ENCODE measurements at places on chromosomes 3 and 15.

DNA sequence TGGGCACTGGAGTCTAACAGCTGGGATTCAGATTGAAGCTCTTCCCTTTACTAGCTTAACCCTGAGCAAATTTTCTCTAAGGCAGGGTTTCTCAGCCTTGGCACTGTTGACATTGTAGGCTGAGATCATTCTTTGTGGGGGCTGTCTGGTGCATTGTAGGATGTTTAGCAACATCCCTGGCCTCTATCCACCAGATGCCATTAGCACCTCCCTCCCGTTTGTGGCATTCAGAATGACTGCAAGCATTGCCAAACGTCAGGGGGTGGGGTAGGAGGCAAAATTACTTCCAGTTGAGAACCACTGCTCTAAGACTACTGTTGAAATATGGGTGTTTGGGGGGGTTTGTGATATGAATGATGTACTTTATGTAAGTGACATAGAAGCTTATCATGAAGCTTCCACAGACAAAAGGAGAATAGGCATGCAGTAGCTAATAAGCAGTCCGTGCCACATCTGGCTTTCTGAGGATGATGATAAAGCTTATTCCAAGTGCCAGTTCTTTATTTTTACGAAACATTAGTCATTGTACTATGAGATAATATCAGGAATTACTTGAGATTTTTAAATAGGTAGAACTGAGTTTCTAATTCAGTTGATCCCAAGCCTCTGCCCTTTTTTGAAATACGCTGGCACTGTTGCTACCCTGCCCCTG lies 39.3 kb downstream of the NKIRAS1 start:
- DNase-seq: peak; percentile 23

DNA sequence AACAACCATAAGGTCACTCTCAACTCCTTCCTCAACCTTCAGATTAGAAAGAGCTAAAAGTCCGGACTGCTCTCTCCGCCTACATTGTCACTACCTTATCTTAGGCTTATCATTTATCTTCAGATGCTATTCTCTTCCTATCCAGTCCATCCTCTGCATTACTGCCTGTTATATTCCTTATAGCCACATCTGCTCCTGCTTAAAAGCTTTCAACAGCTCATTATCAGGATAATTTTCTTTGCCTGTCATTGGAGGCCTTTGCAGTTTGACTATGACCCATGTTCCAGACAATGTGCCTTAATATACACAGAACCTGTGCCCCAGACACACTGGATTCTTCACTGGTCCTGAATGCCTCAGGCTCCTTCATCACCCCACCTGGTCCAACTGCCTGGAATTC lies 184.1 kb upstream of the SETMAR start:
- no peak for DNase-seq

DNA sequence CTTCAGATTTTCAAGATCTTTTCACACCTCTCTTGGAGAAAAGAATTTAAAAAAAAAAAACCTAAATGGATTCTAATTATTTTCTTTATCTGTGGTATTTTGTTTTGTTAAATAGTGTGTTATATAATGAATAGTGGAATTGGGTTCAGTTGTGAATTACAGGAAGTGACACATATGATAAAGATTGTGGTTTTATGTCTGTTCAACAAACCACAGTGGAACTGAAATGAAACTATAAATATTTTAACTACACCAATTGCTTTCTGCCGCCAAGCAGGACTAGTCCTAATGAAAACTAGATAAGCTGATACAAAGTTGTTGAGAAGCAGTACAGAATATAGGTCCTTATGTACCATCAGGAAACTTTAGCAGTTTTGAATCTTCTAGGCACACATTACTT lies 121.6 kb downstream of the UBE2E2 start:
- DNase-seq: peak; percentile 45

DNA sequence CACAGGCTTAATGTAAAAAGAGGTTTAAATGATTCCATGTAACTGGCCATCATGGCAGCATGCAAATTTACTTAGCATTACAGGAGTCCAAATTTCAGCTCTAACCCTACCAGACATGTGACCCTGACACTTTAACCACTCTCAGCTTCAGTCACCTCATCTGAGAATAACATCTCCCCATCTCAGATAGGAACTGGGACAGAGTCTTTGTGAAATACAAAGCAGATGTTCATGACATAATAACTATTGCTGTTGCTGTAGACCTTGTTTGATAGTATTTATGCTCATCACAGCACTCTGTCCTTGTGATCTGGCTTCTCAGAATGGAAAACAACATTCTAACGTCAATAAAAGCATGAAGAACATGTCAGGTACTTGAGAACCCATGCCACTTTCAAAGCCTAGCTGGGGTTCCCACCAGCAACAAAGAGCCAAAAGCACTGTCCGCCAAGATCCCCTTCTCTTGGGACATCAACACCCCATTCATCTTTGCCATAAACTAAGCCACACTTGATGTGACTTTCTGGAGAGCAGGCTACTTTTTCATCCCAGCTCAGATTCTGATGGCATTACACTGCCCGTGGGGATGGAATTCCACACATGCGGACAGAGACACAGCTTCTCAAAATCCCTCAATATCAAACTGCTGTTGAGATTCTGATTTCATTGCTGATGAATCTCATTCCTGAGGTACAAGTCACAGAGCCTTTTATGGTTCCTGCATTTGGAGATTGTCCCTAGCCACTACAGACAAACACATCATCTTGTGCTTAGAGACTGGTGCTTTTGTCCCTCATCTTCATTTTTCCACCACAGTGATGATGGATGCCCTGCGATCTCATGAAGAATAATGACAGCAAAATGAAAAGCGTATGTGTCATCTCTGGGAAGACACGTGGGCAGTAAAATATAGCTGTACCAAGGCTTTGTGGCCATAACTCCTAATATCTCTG lies 202.7 kb downstream of the TNIK start:
- DNase-seq: no peak

- DNase-seq: no peak
Observed at GRCh38 chr3:123821920-123822319, 62.2 kb downstream of the MYLK start.

GRCh38 chr15:58069008-58069407 lies 3.5 kb upstream of the ALDH1A2 start:
- no peak for DNase-seq

DNA sequence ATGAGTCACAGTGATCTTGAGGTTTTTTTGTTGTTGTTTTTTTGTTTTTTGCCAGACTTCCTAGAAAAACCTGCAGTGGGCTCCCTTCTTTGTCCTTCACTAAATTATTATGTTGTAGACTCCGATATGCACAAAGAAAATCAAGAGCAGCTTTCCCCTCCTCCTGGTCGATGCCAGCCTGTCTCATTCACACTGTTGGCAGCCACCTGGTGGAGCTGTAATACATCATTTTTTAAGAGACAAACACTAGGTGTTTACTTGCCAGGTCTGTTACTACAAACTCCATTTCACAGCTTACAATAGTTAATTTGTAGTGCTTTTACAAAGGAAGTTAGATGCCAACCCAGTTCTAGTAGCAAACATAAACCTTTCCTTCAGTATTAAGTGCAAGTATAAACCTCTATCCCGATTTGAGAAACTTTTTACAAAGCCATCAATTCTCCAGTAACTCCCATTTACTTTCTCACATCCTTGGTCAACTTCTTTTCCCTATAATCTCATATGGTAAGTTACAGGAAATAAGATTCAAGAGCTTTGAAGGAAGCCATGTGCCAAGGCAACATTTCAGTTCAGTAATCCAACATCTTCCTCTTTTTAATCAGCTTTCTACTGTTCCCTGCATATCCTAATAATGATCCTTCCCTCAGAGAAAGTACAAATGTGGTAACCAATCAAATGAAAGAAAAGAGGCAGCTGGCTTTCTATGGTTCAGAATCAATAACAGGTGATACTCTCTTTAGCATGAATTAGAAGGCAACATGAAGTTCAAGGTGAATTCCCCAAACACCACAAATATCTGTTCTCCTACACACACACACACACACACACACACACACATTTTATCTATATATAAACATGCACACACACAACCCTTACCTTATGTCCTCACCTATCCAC lies 14.0 kb downstream of the AAGAB start:
- DNase-seq: no peak

DNA sequence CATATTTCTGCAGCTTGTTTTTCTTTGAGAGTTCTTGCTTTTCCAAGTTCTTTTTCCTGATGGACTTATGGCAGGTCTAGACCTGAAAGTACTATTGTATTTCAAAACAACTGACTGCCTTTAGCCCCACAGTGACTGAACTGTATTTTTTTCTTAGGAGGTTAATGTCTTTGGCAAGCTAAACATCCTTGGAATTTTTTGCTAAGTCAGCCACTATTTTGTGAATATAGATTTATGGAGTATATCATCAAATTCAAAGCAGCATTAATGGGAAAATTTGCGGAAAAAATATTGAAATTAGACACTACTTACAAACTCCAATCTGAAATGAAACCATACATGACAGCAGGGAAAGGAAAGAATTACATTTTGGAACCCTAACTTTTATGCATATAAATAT lies 8.6 kb downstream of the PIK3CA start:
- DNase-seq: no peak

DNA sequence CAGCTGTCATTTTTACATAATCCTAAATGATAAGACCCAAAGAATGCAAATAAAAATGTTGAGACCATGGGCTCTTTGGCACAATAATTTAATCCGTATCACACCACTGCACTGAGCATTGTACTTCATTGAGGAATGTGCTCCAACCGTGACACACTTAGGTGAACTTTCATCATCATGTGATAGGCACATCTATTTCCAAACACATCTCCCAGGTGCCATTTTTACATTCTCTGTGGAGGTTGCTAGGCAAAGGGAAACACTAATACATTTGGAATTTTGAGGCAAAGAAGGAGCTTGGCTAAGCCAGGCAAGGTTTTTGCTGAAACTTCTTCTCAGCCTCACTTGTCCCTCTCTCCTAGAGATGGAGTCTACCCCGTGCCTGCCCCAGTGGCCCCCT lies 68.7 kb downstream of the LRTM1 start:
- DNase-seq: peak; percentile 37

- DNase-seq: no peak
Observed at GRCh38 chr3:143991713-143992112, 20.1 kb downstream of the DIPK2A start.

DNA sequence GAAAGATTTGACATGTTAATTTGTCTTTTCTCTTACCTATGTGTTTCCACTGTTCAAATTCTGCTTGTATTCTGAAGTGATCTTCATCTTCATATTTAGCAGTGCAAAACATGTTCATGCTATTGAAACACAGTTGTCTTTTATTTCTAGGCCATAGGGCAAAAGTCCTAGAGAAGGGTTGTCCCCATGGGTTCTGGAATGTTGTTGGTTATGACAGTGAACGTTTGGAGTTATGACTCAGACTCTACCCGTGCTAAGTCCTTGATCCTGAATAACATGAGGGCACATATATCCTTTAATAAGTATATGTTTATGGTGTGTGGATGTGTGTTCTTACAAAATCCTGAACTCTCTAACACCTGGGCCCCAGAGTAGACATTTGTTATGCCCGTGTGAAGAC lies 23.0 kb upstream of the ARPP21 start:
- DNase-seq: no peak

DNA sequence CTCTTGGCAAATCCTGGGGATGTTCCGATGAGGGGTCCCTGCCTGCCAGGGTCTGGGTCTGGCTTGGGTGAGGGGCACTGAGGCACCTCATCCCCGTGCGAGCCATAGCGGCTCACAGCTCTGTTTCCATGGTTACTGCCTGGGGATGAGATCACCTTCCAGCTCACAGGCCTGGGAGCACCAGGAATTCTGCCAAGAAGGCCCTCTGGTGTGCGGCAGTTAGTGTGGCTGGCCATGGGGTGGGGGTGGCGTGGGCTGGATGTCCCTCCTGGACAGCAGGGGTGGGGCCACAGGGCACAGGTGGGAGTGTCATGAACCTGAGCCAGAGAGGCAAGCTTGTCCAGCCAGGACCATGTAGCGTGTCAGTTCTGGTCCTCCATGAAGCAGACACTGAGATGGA lies 22.1 kb upstream of the PRR23E start:
- DNase-seq: peak; percentile 16

GRCh38 chr3:141394560-141394959 lies 26.3 kb downstream of the ZBTB38 start:
- no peak for DNase-seq

DNA sequence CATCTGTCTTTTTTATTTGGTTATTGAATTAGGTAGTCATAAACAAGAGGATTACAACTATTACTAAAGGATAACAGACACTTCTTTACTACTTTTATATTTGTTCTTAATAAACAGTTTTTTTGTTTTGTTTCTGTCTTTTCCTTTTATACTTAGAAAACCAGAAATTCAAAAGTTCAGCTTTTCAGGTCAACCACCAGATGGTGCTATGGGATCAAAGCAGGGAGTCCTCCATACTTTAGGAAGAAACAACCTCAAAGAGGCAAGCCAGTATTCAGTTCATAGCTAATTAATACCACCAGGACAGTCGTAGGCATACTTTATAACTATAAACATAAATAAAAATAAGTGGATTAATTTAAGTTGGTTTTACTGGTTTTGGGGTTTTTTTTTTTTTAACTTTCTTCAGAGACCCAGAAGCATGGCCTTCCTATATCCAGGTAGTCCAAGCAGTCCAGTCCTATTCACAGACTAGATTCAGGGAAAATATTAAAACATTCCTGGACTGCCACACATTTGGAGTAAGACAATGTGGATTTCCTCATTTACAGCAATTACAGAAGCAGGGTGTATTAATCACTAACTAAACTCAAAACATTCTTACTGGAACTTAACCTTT lies 16.0 kb upstream of the EID1 start:
- DNase-seq: peak; percentile 70

DNA sequence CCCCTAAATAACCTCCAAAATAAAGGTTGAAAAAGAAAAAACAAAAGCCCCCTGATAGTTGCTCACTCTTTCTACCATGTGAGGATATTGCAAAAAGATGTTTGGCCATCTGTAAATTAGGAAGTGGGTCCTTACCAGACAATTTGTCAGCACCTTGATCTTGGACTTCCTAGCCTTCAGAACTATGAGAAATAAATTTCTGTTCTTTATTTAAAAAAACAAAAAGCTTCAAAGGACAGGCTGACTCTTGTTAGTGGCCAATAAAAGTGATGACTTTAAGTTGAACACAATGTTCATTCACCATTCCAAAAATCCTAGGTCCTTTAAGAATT lies 103.5 kb downstream of the CBLB start:
- no peak for DNase-seq

- no peak for DNase-seq
Observed at GRCh38 chr15:32799936-32800535, 82.2 kb downstream of the GREM1 start.

DNA sequence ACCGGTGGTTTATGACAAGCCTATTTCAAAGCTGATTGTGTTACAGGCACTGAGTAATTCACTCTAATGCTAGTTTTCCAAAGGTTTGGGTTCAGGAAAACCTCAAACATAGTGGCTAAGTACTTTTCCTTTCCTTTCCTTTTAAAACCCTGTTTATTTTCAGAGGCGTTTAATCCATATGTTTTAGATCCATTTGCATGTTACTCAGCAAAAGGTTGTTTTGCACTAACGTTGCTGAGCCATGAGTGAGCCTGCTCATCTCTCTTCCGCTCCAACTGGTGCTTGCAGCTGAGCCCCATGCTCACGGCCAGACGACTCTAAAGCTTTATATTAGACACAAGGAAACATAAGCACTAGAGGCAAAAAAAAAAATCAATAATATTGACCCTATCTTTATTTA lies 9.4 kb downstream of the CEMIP start:
- no peak for DNase-seq

- DNase-seq: no peak
Observed at GRCh38 chr15:71109130-71109529, 6.1 kb upstream of the THSD4 start.

GRCh38 chr3:78712270-78712669 lies 1055.5 kb downstream of the ROBO1 start:
- no peak for DNase-seq

- DNase-seq: no peak
Observed at GRCh38 chr3:111636366-111636885, 41.3 kb upstream of the ZBED2 start.
